Fibroblast of skin of back (primary cell): ENCODE measurements at places on chromosomes 13 and 19.

DNA sequence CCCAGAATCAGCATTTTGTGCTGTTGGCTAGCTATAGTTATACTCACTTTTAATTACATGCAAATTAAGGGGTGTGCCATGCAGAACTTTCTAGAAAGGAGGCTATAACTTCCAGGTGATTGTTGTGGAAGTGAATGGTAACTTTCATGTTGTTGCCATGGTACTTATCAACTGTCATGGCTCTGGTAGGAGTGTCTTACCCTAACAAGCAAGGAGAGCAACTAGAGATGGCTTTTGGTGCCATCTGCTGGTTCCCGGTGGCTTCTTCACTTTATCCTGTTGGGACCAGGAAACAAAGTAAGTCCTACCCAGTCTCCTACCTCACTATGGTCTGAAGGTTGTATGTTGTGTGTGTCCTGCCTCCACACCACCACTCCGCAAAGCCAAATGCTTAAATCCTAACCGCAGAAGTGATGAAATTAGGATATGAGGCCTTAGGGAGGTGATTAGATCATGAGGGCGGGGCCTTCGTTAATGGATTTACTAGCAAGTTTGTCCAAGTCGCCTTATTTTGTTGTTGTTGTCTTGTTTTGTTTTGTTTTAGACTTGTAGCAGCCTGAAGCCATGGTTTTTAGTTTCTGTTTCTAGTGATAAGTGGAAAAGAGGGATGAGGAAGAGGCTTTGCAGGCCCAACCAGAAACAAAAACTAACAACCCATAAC lies 22.6 kb downstream of the FBXL12 start:
- peak; percentile 87 for DNase-seq

DNA sequence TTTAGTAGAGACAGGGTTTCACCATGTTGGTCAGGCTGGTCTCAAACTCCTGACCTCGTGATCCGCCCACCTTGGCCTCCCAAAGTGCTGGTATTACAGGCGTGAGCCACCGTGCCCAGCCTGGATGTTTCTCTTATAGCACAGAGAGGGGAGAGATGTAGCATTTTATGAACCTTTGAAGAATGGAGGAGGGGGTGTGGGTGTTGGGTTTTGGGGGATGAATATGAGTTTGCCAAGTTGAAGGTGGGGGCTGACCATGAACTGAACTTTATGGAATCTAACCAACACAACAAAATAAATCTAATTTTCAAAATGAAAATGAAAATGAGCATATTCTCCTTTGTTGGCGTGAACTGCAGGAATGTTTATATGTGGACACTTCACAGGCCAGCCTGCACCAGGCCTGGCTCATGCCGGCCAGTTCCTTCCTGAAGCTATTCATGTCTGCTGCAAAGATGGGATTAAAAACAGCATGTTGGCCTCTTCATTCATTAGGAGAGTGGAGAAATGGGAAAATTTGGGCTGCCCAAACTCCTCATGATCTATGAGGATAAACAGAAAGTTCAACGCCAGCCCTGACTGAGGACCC lies 39.5 kb upstream of the HOMER3 start:
- no peak for DNase-seq

DNA sequence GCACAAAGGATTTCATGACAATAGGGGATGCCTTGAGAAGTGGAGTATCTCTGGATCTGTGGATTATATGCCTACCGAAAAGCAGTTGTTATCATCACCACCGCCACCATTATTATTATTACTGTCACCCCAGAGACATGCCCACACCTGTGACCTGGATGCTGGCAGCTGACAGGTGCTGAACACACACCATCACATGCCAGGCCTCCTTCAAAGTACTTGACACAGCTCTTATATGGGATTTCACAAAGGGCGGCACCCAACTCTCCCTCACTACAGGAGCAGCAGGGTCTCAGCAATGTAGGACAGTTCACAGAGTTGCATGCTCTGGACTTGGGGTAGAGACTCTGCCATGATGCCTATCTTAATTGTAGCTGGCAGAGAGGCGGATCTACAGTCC lies 5.6 kb upstream of the GPR42 start:
- no peak for DNase-seq

DNA sequence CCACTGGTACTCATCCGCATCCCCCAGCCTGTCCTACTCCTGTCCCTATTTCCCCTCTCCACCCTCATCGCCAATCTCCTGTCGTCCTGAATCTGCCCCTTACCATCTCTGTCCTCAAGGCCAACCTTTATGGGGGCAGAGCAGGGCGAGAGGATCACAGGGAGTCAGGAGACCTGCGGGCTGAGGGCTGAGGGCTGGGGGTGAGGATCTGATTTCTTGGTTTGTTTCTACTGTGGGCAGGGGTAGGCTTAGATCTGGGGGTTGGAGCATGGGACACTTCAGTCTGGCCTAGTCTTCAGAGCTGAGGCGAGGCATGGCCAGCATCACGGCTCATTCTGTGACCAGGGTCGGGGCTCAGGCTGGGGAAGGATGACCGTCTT lies 16.5 kb upstream of the ERCC1 start:
- no peak for DNase-seq

DNA sequence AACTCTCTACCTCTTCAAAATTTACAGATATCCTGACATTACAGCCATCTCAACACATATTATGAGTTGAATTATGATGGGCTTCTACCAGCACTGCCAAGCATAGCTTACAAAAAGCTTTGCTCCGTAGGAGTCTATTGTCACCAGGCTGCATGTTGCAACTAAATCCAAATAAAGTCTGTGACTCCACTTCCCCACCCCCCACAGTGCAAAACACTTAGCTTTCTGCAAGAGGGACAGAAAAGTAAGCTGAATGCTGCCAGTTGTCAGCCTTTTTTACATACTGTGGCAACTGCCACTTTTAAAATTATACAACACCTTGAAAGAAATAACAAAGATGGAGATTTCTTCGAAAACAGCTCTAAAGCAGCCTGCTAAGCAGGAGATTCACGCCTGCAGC lies 189.1 kb downstream of the FGF14 start:
- no peak for DNase-seq

GRCh38 chr13:99639126-99639525 lies 137.9 kb downstream of the TM9SF2 start:
- no peak for DNase-seq

GRCh38 chr13:85771856-85772255 lies 27.4 kb downstream of the SLITRK6 start:
- no peak for DNase-seq

DNA sequence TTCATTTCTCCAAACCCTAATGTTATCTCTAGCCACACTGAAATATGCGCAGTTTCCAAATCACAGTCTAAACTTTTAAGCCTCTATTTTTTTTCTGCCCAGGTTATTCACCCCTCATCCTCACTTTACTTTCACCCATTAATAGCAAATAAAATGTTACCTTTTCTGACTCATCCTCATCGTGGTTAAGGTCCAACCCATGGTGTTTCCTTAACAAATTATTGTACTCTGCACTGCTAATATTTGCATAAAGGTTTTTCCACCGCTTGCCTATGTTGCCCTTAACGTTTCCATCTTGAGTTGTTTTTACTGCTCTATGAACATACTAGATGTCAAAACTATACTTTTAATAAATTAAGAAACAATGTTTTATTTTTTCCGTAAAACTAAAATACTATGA lies 780.9 kb upstream of the KLHL1 start:
- no peak for DNase-seq

DNA sequence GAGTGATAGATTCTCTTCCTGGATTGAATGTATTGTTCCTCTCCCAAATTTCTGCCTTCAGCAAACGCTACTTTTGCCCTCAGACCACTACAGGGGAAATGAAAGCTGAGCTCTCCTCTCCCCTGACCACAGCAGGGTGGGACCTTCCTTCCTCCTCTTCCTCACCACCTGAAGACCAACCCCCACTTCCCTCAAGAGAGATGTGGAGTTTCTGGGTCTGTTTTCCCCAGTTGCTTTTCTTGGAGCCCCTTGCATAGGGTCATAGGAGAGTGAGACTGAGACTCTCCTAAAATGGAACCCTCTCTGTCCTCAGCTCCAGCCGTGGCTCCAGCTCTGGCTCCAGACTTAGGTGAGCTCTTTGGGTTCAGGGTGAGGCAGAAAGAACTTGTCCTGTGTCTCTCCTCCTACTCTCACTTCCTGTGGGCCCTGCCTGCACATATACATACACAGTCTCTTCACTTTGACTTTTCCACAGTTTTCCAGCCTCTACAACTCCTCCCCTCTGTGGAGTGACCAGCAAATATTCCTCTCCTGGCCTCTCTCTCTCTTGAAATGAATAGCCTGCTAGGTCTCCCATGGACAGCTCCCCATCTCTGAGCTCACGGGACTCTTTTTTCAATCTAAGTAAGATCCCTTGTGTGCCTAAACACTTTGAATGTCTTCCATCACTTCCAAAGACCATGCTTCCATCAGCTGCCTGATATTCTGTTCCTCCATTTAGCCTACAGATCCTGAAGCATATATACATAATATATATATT lies 19.2 kb upstream of the ZNF175 start:
- no peak for DNase-seq

DNA sequence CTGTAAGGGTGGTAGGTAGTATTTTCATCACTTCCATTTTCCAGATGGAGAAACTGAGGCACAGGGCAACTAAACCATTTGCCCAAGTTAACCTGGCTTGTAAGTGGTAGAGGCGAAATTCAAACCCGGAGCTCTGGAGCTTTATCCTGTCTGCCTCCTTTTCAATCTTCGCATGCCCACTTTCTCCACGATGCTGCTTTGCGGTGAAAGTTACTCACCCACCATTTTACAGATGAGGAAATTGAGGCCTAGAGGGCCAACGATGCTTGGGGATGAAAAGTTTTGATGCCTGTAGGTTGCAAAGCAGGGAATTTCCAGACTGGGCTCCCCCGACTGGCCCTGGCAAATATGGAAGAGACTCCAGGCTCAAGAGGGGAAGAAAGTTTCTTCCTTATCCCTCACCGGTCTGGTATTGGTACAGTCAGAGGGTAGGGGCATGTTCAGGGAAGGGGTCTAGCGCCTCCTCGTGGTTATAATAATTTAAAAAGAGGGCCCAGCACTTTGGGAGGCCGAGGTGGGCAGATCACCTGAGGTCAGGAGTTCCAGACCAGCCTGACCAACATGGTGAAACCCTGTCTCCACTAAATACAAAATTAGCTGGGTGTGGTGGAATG lies 1.9 kb upstream of the SH2D3A start:
- peak; percentile 15 for DNase-seq

- DNase-seq: peak; percentile 41
These were observed 11.3 kb downstream of the STAP2 start for GRCh38 chr19:4327252-4327876.

DNA sequence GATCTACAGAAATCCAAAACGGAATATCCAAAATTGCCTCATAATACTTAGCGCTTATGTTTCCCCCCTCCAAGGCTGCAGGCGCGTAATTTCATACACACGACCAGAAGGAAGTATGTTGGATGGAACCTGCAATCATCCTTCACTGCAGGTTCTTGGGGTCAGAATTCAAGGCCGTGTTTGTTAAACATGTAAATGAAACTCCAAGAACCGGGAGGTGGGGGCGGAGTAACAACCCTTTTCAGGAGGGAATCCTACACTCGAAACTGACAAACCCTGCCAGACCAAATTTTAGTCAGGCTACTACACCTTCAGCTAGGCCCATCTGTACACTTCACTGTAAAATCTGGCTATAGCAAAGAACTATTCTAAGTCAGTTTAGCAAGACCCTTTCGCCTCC lies 1.3 kb downstream of the ZNF607 start:
- no peak for DNase-seq

DNA sequence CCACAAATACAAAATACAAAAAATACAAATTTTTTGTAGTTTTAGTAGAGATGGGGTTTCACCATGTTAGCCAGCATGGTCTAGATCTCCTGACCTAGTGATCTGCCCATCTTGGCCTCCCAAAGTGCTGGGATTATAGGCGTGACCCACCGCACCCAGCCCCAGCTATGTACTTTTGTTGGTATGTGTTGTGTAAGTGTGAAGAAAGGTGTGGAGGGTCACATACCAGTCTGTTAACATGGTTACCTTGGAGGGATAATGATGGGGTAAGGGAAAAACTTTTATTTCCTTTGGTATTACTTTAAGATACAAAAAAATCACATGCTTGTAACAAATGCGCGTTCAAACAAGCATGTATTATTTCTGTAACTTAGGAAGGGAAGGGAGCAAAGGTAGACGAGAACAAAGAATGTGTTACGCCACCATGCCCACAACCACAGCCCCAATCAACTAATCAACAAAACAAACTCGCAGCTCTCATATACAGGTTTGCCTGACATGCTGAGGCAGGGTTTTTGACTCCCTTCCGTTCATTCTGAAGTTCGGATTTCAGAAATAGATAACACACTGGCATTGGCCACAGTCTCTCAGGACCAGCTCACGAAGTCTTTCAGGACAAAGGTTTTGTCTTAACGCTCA lies 13.5 kb upstream of the VWA8 start:
- no peak for DNase-seq

DNA sequence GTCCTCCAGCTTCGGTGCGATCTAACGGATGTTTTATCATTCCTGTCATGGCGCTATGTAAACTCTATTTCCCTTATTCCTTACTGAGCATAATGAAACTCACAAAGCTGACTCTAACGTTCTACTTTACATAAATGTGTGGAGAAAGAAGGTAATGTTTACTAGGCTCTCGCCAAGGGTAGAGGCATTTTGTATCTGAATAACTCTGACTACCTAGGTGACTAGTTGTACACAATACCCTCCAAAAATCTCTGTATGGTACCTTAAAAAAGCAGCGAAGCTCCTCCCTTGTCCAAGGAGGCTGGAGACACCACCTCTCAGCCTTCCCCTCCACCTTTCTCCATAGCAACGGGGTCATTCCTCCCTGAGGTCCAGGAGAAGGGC lies 316 bp upstream of the ZNF530 start:
- no peak for DNase-seq

- DNase-seq: no peak
These were observed 34.2 kb upstream of the ARGLU1 start for GRCh38 chr13:106602178-106602577.

GRCh38 chr13:104634016-104634415 lies 1567.8 kb upstream of the SLC10A2 start:
- no peak for DNase-seq

GRCh38 chr19:1472231-1473084 lies 6.6 kb downstream of the C19orf25 start:
- DNase-seq: no peak

DNA sequence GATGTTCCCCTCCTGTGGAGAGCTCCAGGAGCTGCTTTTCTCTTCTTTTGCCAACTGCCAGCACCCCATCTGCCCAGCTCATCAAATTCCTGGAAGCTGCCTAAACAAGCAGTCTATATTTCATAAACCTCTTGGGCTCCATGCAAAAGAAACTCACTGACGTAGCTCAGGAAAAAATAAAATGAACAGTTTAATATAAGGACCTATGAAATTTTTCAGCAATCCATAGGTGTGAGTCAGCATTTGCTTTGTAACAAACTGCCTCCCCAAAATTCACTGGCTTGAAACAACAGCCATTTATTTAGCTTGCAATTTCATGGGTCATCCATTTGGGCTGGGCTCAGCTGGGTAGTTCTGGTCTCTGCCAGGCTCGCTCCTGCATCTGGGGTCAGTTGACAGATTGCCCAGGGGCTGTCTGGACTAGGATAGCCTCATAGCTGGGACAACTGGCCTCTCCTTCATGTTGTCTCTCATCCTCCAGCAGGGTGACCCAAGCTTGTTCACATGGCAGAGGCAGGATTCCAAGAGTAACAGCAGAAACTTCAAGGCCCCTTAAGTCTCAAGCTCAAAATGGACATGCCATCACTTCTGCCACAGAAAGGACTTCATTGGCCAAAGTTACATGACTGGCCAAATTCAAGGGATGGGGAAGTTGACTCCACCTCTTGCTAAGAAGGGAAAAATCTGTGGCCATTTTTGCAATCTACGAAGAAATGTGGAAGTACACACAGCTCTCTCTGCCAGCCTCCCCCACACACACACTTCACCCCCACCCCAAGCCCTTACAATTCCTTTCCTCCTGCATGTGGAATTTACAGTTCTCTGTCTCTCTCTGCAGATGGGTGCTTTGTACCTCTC lies 7.9 kb upstream of the PVR start:
- peak; percentile 73 for DNase-seq

- no peak for DNase-seq
These were observed 2.2 kb upstream of the KCNC3 start for GRCh38 chr19:50331221-50331993.
